ENCODE measurements at places on chromosomes 2 and 18. TPM values are rescaled to one million over a fixed set of nuclear protein-coding genes. Genes with fewer than 3 reads are reported as not detected.

The REEP1 gene
- not detected for total RNA-seq

The XRCC5 gene
- 191 TPM for total RNA-seq

The GRB14 gene
- total RNA-seq: 0.65 TPM

The SOCS6 gene
- 42.5 TPM for total RNA-seq

The SPATA3 gene
- total RNA-seq: not detected

The DNAJC5G gene
- not detected for total RNA-seq

The ANKRD30BL gene
- not detected for total RNA-seq

The CHRNG gene
- not detected for total RNA-seq

The HOXD8 gene
- total RNA-seq: 25.5 TPM

The ALPP gene
- total RNA-seq: not detected

The ERICH2 gene
- total RNA-seq: not detected

The TRIM54 gene
- total RNA-seq: not detected

The COLEC12 gene
- total RNA-seq: 297 TPM

The PIEZO2 gene
- 49.3 TPM for total RNA-seq

The AQP4 gene
- total RNA-seq: not detected

The SPHKAP gene
- not detected for total RNA-seq

The DPP10 gene
- not detected for total RNA-seq

The NEU2 gene
- total RNA-seq: not detected

The GPR55 gene
- total RNA-seq: not detected

The MTX2 gene
- total RNA-seq: 20.8 TPM

The HEATR5B gene
- total RNA-seq: 24.2 TPM

The GAREM2 gene
- total RNA-seq: 3.3 TPM

The AMER3 gene
- not detected for total RNA-seq

The PDE1A gene
- 3.2 TPM for total RNA-seq

The TUBA4B gene
- total RNA-seq: not detected

The CHRNA1 gene
- total RNA-seq: not detected

The STK17B gene
- 53.8 TPM for total RNA-seq

The PARD6G gene
- total RNA-seq: 3.1 TPM

The CNRIP1 gene
- 27.4 TPM for total RNA-seq

The C1QL2 gene
- total RNA-seq: not detected

The HOXD13 gene
- not detected for total RNA-seq

The UGT1A3 gene
- not detected for total RNA-seq

The FAM228B gene
- 10.1 TPM for total RNA-seq

The RNF138 gene
- total RNA-seq: 23.9 TPM

The NPC1 gene
- 60.1 TPM for total RNA-seq

The DCAF17 gene
- total RNA-seq: 27.6 TPM
